GM18507 (cell line): ENCODE measurements at places on chromosomes 2 and 18.

- DNase-seq = no peak
Measured at GRCh38 chr2:238075397-238075796, 14.6 kb downstream of the SCLY start.

DNA sequence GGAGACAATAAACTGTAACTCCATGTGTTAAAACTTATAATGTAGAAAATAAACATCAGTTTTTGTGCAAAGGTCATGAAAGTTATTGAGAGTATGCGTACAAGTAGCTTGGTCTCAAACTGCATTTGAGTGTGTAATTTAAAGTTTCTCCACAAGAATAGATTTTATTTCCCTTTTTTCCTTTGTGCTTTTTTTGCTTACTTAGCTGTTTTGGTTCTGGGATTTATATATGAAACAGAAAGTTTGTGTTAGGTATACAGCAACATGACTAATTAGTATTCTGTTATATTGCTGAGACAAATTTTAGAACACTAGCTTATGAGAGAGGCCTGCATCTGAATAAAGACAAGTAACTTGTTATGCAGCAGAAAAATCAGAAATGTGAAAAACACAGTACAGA, 67.5 kb downstream of the GTF2A1L start:
- no peak for DNase-seq

GRCh38 chr2:3222636-3223035, 155.0 kb downstream of the EIPR1 start:
- no peak for DNase-seq

DNA sequence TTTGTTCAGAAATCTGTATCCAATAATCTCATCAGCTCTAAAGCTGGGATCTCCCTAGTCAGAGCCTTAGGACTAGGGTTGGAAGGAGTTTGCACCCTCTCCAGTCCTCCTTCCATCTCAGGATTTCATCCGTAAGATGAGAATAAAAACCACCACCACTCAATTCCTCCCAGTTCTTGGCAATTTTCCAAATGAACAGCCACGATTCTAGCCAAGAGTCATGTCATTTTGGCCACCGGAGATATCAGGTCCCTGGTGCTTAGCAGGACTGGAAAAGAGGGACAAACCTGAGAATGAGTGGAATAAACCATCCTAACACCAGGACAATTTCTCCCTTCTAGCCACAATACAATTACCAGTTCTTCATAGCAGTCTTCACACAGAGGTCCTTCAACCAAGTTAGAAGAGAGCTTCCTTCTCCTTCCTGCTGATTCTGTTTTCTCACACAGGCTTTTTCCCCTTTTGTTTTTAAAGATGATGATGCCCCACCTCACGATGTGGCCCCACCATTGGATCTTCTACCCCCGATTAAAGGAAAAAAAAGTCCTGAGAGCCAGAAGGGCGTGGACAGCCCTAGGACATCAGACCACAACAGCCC, 36.2 kb downstream of the KIAA2012 start:
- no peak for DNase-seq

DNA sequence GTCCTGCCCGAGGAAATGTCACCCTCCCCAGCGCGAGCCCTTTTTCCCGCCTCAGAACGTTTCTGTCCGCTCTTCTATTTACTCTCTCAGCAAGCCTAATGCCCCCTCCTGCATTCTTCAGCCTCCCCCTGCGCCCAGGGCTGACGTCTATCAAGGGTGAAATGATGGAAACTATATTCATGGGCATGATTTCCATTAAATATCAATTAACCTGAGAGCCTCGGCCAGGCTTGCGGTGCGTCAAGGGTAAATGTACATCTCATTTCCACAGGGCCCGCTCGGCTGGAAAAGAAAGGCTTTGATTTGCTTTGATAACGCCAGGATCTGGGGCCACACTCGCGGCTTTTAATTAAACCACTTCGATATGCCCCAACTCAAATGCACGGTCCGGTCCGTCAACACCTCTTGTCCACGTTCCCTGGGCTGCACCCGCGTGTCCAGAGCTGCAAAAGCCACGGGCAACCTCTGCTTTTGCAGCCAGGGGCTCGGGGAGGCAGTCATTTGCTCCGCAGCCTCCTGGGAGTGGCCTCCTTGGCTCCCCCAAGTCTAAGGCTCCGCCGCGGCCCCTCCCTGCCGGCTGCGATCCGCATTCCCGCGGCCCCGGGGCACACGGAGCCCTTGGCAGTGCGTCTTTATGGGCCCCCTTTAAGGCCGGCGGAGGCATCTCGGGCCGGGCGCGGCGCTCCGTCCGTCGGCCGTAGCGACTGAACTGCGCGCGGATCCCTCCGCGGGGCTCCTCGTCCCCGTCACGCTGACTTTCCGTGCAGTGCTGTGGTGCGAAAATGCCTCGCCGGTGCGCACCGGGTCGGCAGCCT, at the start of gene HOXD8:
Gene HOXD8 (plus strand): TSS at position 724 of the 815 bp plus-strand sequence. CDS start 662 bp downstream, outside the sequence.
- DNase-seq = no peak

DNA sequence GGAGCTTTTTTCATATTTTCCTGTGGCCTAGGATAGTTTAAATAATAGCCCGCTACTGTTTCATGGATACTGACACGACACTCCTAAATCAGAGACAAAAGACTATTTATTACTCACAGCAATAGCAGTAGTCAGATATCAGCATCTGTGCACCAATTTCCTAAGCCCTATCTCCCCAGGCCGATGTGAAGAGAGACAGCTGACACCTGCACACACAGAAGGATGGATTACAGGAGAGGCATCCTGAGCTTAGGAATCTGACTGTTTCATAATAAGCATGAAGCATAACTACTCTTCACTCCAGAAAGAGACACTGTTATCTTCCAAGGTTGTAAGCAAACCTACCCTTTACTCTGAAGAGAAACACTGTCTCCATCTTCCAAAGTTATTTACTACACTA, 105.4 kb downstream of the ATL2 start:
- DNase-seq = no peak

- no peak for DNase-seq
Measured at GRCh38 chr2:30194421-30194820, 36.9 kb upstream of the LBH start.

- DNase-seq = no peak
Measured at GRCh38 chr2:211049321-211050018, 493.1 kb downstream of the CPS1 start.

- DNase-seq = no peak
Measured at GRCh38 chr18:8661754-8662559, 43.4 kb upstream of the MTCL1 start.

GRCh38 chr18:26764177-26764576, 101.3 kb downstream of the AQP4 start:
- no peak for DNase-seq

DNA sequence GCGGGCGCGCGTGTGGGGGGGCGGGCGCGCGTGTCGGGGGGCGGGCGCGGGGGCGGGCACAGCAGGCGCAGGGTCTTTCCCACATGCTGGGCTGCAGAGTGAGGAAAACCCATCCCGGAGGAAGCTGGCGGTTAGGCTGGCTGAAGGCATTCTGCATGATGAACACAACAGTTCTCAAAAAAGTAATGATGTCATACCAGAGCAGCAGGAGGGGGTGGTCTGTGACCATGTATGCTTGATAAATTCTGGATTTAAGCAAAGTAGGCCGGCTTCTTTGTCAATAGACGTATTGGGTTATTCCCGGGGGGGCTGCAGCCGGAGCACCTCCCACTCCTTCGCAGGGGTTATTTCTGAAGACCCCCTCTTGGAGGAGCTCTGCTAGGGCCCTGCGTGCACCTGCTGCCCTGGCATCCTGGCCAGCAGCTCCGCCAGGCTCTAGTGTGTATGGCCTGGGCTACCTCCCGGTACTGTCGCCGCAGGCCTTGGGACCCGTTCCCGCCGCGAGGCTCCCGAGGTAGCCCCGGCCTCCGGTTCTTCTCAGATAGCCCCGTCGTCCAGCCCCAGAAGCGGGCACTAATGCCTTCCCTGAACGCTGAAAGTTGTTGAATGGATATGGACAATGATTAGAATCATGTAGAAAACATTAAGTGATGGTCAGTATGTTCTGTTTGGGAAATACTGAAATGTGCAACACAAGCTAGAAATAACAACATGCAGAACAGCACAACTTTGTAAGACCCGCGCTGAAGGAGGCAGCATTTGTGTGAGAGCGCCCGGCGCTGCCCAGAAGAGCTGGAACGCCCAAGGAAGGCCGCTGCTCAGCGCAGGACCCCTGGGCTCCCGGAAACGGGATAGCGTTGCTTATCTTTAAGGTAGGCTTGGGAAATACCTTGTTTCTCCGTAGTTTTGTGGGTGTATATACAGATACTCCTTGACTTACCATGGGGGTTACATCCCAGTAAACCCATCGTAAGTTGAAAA, 101.4 kb upstream of the RAB6C start:
- peak; percentile 3 for DNase-seq

GRCh38 chr2:232521959-232522622, 1.9 kb downstream of the PRSS56 start:
- peak; percentile 67 for DNase-seq

DNA sequence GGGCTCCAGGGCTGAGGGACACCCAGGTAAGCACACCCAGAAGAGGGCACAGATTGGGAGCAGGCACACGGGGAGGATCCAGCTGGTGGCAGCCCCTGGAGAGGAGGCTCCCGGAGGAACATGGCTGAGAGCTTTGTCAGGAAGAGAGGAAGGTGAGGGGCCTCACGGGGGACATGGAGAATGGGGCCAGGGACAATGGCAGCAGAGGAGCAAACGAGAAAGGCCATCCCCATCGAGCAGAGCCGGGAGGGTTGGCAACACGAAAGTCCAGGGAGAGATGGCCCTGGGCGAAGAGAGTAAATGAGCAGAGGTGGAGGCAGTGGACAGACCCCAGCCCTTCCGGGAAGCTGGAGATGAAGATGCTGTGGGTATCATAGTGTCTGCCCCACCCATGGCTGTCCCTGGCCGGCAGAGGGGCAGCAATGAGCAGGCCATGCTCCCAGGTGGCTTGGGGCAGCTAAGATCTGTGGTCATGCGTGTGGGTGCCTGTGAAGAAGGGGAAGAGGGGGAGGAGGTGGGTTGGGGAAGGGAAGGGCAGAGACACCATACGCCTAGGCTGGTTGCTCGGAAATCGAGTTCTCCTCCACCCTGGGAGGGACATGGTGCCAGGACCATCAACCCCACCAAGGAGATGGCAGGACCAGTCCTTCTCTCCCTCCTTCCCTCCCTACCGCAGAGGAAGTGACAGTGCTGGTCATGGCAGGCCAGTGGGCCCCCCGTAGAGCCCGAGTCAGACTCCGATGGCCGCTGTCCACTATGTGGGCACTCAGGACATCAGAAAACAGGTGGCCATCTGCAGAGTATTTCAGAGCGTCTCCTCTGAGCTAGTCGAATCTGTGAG, 191.7 kb downstream of the NDUFA10 start:
- no peak for DNase-seq

- no peak for DNase-seq
Measured at GRCh38 chr2:113877711-113878598, 11.9 kb upstream of the ACTR3 start.

DNA sequence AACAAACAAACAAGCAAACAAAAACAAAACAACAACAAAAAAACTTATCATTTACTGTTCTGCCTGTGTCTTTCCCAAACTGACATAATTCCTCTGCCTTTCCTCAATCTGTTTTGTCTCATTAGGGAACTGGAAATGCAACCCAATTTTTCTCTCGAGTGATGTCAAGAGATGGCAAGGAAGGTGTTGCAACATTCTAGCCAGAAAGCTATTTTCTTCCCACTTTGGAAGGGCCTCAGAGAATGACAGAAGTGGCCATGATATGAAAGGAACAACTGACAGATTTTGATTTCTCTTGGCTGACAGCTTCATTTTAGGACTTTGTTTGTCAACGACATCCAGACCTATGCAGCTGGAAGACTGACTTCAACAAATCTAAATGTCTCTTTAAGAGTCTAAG, 24.7 kb downstream of the RND3 start:
- no peak for DNase-seq

- no peak for DNase-seq
Measured at GRCh38 chr2:70956141-70956540, 20.4 kb downstream of the ATP6V1B1 start.

GRCh38 chr2:183284606-183285005, 160.4 kb downstream of the NUP35 start:
- no peak for DNase-seq

GRCh38 chr2:186485576-186485870, 537 bp upstream of the ZC3H15 start:
- DNase-seq = no peak

- DNase-seq = no peak
Measured at GRCh38 chr2:66538291-66538690, 103.4 kb downstream of the MEIS1 start.

- no peak for DNase-seq
Measured at GRCh38 chr2:10834068-10834655, 21.6 kb upstream of the PDIA6 start.

DNA sequence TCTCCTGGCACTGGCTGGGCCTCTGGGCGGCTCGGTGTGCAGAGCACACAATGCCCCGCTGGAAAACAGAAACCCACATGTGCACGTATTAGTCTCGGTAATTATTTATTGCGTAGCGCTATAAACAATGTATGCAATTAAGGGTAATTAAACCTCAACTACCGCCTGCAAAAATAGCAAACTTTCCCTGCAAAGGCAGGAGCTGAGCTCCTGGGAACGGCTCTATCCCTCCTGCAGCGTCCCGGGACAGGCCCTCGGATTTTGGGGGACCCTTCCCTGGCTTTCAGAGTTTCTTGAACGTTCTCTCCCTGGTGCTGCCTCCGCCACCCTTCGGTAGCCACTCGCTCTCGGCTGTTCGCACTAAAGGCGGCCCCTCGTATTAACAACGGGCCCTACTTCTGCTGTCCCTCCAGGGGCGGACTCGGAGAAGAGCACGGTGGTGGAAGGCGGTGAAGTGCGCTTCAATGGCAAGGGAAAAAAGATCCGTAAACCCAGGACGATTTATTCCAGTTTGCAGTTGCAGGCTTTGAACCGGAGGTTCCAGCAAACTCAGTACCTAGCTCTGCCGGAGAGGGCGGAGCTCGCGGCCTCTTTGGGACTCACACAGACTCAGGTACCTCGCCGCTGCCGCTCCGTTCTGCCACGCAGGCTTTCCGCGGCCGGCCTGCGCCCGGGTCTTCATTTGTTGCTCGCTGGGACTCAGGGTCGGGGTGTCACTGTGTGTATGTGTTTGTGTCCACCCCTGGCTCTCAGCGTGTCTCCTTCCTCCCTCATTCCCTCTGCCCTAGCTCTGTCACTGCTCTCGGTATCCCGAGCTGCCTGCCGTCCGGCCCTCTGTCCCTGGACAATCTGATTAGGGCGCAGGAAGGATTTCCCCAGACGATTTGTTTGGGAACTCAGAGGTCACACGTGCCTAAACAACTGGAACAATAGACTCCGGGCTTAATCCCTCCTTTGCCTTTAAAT, 1.2 kb downstream of the DLX1 start:
- no peak for DNase-seq

- DNase-seq = no peak
Measured at GRCh38 chr2:120393456-120393855, 47.5 kb downstream of the INHBB start.

DNA sequence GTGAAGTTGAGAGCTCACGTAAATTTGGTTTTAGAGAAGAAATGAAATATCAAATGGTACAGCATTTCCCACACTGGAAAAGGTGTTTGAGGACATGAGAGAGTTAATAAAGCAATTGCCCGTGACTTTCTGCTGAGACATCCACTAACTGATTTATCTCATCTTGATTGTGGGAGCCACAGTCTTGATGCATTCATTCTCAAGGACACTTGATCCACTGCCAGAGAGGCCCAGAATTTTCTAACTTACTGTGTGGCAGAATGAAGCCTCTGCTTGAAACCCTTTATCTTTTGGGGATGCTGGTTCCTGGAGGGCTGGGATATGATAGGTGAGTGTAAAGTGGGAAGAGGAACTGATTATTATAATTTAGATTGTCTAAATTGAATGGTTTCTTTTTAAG, at the start of gene CPO:
Gene CPO (plus strand): TSS at position 179 of the 400 bp plus-strand sequence. CDS start 82 bp downstream, at position 261.
- DNase-seq = no peak

- DNase-seq = no peak
Measured at GRCh38 chr2:8002765-8003393, 679.0 kb upstream of the ID2 start.

- no peak for DNase-seq
Measured at GRCh38 chr2:112148477-112148876, 10.3 kb downstream of the FBLN7 start.

GRCh38 chr2:20156076-20156759, 68.7 kb downstream of the SDC1 start:
- no peak for DNase-seq
